NCI-H524 treated with DMSO at 0.1 percent for 48 hours (cell line): ENCODE measurements at places on chromosomes 13 and 19.

DNA sequence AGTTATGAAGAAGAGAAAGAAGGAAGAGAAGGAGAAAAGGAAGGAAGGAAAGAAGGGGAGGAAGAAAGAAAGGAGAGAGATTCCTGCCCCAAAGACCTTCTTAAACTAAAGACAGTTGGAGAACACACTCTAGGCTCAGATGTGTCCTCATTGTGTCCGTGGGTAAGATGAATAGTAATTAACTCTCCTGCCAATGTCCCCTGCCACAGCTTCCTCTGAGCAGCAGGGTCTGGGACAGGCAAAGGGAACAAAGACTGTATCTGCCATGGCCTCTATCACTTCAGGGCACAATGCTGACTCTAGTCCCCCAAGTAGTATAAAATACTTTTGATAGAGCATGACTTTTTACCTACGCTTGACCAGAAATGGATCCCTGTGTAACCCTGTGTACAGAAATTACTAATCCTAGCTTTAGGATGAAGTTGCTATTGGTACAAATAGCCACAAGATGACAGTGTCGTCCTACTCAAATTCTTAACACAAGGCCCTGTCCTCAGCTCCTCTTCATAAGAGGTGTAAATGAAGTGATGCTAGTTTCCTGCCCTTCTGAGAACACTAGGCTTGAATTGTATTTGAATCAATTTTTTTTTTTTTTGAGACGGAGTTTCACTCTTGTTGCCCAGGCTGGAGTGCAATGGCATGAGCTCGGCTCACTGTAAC is 186.2 kb upstream of the GPR12 start:
- peak; percentile 56 for DNase-seq

- no peak for DNase-seq
Observed at GRCh38 chr19:3893509-3894179, 13.2 kb downstream of the ATCAY start.

GRCh38 chr19:30316000-30316491 is 56.1 kb upstream of the ZNF536 start:
- no peak for DNase-seq

- DNase-seq, result no peak
Observed at GRCh38 chr13:32838945-32839344, 177.3 kb upstream of the KL start.

DNA sequence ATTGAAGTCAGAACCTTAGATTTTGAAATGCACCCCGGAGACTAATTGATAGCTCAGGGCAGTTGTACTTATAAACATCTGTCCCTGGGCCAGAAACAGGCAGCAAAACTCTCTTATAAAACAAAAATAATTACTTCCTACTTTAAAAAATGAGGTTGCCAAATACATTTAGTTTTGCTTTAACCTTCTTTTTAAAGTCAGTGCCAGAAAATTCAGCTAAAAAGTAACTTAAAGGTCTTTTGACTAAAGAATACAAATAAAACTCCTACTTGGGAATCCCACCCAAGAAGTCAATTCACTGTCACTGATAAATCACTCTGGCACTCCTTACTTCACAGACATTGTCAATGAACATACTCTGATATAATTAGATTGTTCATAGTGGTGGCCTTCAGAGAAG is 60.7 kb downstream of the DOCK9 start:
- no peak for DNase-seq
